ENCODE measurements at places on chromosomes 13 and 19. TPM values are rescaled to one million over a fixed set of nuclear protein-coding genes. Genes with fewer than 3 reads are reported as not detected.

The PRR36 gene
- under 0.01 TPM for polyA plus RNA-seq

The TNFRSF19 gene
- polyA plus RNA-seq = 0.96 TPM

The ONECUT3 gene
- polyA plus RNA-seq = not detected

The EVI5L gene
- 6.0 TPM for polyA plus RNA-seq

The SOHLH2 gene
- polyA plus RNA-seq = not detected

The LYL1 gene
- polyA plus RNA-seq = 18.4 TPM

The REEP6 gene
- polyA plus RNA-seq = 0.92 TPM

The DMKN gene
- 9.0 TPM for polyA plus RNA-seq

The NCCRP1 gene
- 0.60 TPM for polyA plus RNA-seq

The THSD8 gene
- polyA plus RNA-seq = not detected

The MYPOP gene
- polyA plus RNA-seq = 6.2 TPM

The IRGC gene
- polyA plus RNA-seq = not detected

The CDC42EP5 gene
- polyA plus RNA-seq = 171 TPM

The SIGLECL1 gene
- not detected for polyA plus RNA-seq

The EDNRB gene
- polyA plus RNA-seq = 1.8 TPM

The ADGRE1 gene
- 1.8 TPM for polyA plus RNA-seq

The ZNF625 gene
- not detected for polyA plus RNA-seq
